ENCODE measurements at places on chromosomes 1 and 21. TPM values are rescaled to one million over a fixed set of nuclear protein-coding genes. Genes with fewer than 3 reads are reported as not detected.

OR2T11 gene
- total RNA-seq, result not detected

CELA3B gene
- total RNA-seq, result not detected

KRTAP15-1 gene
- not detected for total RNA-seq

SNX27 gene
- 66.6 TPM for total RNA-seq

DNA sequence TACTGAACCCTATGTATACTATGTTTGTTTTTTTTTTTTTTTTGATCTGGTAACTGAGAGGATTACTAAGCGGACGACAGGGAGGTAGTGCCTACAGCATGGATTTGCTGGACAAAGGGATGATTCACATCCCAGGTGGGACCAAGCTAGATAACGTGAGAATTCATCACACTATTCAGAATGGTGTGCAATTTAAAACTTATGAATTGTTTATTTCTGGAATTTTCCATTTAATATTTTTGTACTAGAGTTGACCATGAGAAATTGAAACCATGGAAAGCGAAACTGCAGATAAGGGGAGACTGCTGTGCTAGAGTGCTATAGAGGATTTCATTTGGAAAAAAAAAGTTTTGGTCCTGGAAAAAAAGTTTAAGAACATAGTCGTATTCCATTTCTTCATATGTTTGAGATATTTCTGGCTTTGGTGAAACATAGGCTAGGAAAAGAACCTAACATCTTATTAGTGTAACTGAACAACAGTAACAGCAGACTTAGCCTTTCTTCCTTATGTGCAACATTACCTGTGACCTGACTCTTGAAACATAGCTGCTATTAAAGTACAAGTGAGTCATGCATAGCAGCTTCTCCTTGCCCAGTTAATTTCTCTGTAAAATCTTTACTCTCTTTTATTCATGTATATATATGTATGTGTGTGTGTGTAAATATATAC is 202.5 kb downstream of the FGGY start:
- no peak for DNase-seq

DNA sequence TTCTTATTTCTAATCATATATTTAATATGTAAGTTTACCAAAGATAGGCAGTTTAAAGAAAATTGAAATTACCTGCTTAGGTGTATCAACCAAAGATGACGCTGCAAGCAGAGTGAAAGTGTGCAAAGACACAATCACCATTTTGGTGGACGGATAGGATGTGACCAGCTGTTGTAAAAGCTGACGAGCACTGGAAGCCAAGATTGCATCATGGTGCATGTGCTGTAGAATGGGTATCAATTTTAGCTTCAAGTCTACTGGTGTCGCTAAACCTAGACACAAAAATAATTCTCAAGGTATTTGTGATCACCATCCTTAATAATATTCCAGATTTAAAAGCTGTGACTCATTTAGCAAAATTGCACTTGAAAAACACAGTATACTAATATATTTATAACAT is 28.2 kb downstream of the INTS7 start:
- DNase-seq, result no peak

GRCh38 chr21:41817877-41818855 is 51.3 kb upstream of the RIPK4 start:
- no peak for DNase-seq

- DNase-seq, result no peak
These were observed at the start of gene SPRR1A for GRCh38 chr1:152983743-152984142. SPRR1A (plus strand) TSS chr1:152984081; CDS start chr1:152985231, 1,150 bp downstream.

- no peak for DNase-seq
These were observed 7.7 kb downstream of the C1orf226 start for GRCh38 chr1:162389021-162389818.

GRCh38 chr1:66546047-66546810 is 12.3 kb downstream of the SGIP1 start:
- no peak for DNase-seq

DNA sequence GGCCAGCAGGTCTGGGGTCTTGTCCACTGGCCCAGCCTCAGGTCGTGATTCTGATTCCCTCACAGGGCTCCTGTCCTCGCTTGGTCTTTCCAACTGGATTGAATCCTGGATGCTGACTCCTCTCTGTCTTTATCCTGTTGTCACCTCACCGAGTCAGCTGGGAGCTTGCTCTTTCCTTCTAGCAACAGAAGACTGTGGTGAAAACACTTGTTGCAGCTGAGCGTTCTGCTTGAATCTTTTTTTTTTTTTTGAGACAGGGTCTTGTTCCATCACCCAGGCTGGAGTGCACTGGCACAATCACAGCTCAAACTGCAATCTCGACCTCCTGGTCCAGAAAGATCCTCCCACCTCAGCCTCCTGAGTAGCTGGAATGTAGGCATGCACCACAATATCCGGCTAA is 8.0 kb upstream of the WNT4 start:
- no peak for DNase-seq

- DNase-seq, result no peak
These were observed 16.3 kb downstream of the RPS6KC1 start for GRCh38 chr1:213067352-213067751.

- no peak for DNase-seq
These were observed 19.4 kb downstream of the LRRC41 start for GRCh38 chr1:46284058-46284457.

- DNase-seq, result no peak
These were observed 93.6 kb downstream of the TSEN15 start for GRCh38 chr1:184145083-184145482.

DNA sequence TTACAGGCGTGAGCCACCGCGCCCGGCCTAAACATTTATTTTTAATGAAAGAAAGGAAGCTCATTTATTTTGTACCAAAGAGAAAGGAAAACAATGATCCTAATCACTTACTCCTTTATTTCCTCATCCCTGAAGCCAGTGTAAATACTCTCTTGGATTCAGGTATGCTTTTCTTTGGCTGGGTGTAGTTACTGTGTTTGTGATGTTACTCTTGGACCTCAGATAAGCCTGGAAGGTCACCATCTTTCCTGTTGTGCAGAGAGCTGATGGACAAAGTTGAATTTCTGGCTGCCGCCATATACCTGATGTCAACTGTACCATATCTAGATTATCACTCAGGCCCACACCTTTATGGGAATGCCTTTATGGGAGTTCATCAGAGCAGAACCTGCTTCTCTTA is 35.4 kb upstream of the FOXE3 start:
- no peak for DNase-seq

DNA sequence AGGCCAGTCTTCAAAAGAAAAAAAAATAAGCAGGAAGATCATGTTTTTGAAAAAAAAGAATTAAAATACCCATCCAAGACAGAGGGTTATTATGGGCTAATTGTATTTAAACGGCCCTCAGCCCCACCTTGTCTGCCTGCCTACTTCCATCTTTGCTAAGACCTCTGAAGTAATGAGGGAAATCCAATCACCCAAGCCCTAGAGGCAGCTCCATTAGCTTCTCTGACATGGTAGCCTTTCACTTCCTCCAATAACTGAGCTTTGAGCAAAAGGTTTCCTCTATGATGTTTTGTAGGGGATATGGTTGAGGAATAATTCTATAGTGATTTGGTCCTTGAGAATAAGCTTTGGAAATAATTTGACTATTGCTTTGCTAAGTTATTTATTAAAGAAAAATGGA is 178.2 kb upstream of the SGIP1 start:
- no peak for DNase-seq

GRCh38 chr1:64980745-64981600 is 14.6 kb upstream of the JAK1 start:
- DNase-seq, result no peak
